Stimulated activated CD4-positive, alpha-beta T cell treated with anti-CD3 and anti-CD28 coated beads, Interleukin-15, amount 100 ng/mL, for 1 hour (primary cell): ENCODE measurements at places on chromosomes 2 and 18.

GRCh38 chr2:234980451-234981187 is 28.8 kb downstream of the SH3BP4 start:
- DNase-seq: no peak

GRCh38 chr2:112056626-112056987 is 1.5 kb downstream of the TMEM87B start:
- no peak for DNase-seq

GRCh38 chr2:230010501-230010900 is 58.2 kb downstream of the SLC16A14 start:
- DNase-seq: no peak

DNA sequence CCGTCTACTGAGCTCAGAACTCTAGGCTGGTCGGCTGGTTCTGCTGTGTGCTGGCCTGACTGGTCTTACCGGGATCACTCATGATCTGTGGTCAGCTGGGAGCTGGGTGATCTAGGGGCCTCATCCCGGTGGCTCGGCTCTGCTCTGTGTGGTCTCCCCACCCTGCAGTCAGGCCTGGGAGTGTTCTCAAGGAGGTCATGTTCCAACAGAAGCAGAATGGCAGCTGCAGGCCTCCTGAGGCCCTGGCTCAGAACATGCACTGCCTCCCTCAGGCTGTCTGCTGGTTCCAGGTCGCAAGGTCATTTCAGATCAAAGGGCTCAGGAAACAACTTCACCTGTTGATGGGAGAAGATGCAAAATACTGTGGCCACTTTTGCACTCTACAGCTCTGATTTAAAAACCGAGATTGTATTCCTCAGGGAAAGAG is 81.1 kb upstream of the RFX8 start:
- DNase-seq: no peak

GRCh38 chr2:42085706-42086487 is 38.1 kb downstream of the PKDCC start:
- DNase-seq: no peak

- no peak for DNase-seq
Measured at GRCh38 chr2:227228061-227228667, 63.7 kb downstream of the COL4A3 start.

GRCh38 chr18:32057624-32058165 is 34.0 kb upstream of the RNF138 start:
- DNase-seq: no peak

DNA sequence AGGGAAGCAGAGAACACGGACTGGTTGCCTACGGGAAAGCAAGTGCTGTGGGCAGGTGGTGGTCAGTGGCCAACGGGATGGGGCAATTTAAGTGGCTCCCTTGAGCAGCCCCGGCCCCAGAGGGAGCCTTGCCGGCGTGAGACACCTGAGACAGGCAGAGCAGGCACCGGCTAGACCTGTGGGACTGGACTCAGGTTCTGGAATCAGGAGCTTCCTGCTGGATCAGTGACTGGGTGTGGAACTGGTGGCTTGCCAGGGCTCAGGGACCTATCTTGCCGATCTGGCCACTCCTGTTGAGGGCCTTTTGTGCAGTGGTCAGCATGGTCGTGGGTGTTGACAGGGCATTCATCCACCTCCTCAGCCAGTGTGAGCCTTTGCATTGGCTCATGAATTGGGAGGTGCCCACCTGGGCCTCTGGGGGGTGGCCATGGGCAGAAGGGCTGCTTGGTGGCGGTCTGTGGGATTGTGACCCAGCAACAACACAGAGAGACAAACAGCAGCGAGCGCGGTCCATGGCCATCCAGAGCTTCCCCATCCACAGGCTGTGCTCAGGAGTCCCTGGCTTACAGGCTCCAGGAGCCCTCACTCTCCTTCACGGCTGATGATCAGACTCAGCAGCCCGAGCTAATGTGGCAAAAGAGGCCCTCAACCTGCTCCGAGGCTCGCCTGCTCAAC is 85.4 kb upstream of the ZNF516 start:
- DNase-seq: no peak

- DNase-seq: no peak
Measured at GRCh38 chr18:45551142-45551815, 64.0 kb upstream of the SLC14A2 start.

DNA sequence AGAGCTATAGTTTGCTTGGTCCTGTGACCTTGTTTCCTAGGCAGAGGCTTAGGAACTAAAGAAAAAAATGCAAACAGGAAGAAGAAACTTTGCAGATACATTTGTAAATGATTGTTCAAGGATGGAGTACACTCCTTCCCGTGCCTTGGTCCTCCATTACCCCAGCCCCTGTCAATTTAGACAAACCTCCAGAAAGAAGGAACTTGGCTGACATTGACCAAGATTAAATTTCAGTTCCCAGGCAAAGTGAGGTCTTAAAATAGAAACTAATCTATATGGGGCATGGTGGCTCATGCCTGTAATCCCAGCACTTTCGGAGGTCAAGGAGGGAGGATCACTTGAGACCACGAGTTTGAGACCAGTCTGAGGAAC is 179.9 kb upstream of the FN1 start:
- no peak for DNase-seq
